ENCODE measurements at places on chromosomes 6 and 20.

DNA sequence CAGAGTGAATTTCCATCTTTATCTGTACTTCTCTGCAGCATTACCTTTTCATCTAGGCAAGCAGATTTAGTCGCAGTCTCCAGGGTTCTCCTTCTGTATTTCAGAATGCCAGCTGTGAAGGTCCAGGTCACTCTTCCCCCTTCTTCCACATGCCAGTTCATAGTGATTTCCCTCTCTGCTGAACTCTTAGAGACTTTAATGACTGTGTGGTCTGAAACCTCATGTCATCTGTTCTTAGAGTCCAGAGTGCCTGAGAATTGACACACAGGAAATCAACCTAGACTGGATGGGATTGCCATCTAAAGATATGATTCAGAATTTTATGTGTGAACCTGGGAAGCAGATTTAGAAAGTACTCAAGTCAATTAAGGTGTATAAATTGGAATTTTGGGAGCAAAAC, 248.1 kb downstream of the TPBG start:
- no peak for DNase-seq

DNA sequence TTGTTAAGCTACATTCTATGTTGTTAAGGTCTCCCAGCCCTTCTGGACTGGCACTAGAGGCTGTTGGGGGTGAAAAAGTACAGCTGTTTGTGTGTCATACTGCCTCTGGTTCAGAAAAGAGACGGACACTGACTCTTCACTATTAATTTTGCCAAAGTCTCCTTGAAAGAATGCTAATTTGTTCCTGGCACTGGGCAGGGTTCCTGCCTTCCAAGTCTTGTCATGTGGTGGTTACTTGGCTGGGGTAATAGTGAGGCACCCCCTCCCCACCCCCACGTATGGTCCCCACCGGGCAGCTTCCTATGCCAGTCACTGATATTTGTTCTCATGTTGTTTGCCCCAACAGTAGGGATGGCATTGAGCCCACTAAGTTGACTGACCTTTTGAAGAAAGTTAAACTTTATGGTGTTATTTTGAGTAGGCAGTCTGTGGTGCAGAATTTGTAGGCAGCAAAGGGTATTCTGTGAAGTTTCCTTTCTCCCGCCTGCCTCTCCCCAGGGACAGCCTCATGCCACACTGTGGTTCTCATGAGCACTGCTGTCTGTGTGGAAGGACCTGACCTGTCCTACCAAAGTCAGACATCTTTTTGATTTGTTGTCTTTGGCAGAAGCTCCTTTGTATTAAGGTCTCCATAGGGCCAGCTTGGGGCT, 8.7 kb downstream of the CDS2 start:
- no peak for DNase-seq

DNA sequence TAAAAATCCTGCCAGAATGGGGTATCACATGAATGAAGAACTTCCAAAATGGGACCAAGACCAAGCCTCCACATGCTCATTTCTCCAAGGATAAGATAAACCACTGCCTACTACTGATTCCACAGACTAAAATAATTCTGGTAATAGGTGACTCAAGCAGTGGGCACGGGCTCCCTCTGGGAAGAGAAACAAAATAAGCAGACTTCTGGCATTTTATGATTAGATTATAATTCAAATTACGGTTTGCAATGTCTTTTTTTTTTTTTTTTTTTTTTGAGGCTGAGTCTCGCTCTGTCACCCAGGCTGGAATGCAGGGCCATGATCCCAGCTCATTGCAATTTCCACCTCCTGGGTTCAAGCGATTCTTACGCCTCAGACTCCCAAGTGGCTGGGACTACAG, 16.0 kb downstream of the UQCC1 start:
- no peak for DNase-seq

- DNase-seq = no peak
Observed at GRCh38 chr6:149006671-149007070, 259.8 kb downstream of the UST start.

- no peak for DNase-seq
Observed at GRCh38 chr6:81606965-81607381, 145.5 kb downstream of the TENT5A start.

GRCh38 chr20:23754731-23755130, 4.0 kb upstream of the CST1 start:
- DNase-seq = no peak

- peak; percentile 28 for DNase-seq
Observed at GRCh38 chr20:1255675-1256074, 10.4 kb upstream of the SNPH start.

GRCh38 chr6:108896111-108896661, 48.0 kb downstream of the ARMC2 start:
- peak; percentile 87 for DNase-seq

DNA sequence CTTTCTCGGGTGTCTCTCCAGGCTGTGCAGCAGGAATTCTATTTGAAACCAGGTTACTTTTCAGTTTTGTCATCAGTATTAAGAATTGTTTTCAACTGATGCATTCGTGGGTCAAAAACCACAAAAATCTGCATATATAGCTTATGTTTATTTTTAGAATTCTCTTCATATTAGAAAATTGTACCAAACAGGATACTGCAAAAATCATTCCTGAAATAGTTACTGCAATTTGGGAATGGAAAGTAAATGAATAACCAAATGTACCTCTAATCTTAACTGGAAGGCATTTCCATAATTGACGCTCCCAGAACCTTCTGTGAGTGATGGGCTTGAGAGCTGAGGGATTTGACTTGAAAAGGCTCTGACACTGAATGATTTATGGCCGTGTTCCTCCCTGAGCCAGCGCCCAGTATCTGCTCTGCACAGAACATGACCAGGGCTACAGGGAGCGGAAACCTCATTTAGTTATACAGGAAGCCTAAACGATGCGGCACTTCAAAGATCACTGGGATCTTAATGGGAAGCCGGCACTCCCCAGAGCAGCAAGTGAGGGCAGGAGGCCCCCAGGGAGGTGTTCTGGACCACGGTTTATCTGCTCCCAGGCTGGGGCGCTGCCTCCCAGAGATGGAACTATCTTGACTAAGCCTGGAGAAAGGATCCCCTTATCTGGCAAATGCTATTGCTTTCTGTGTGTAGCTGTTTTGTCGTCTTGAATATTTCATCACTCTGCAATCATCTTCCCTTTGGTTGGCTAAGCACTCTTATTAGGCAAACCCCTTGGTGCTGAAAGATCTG, 446.0 kb downstream of the QKI start:
- DNase-seq = no peak

DNA sequence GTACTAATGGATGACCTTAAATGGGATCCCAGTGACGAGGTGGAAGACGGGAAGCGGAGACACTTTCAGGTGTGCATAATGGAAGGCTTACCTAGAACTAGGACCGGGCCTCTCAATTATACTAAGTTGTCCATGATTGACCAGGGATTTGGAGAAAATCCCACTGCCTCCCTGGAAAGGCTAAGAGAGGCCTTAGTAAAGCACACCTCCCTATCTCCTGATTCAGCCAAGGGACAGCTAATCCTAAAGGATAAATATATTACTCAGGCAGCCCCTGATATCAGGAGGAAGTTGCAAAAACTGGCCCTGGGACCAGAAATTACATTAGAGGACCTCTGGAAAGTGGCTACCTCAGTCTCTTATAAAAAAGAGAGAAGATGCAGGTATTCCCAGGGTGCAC, 93.2 kb downstream of the JARID2 start:
- no peak for DNase-seq

DNA sequence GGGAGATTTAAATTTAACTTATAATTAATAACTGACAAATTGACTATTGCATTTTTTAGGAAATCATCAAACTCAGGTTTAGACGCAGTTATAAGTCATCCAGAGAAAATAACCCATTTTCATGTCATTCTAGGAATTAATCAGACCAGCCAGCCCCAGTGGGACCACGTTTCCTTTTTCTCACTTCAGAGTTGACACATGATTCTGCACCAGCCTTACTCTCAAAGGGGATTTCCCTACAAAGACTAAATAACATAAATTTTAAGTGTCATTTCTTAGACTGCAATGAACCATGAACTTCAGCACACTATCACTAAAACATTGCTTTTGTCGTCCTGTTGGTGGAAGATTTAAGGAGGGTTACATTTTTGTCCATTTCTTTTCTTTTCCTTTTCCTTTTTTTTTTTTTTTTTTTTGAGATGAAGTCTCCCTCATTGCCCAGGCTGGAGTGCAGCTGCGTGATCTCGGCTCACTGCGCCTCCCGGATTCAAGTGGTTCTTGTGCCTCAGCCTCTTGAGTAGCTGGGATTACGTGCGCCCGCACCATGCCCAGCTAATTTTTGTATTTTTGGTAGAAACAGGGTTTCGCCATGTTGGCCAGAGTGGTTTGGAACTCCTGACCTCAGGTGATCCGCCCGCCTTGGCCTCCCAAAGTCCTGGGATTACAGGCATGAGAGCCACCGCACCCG, 3.6 kb downstream of the IPCEF1 start:
- peak; percentile 91 for DNase-seq

- no peak for DNase-seq
Observed at GRCh38 chr6:41072836-41073202, at the start of gene NFYA. TSS of gene NFYA (plus strand) at chr6:41072974. CDS start at chr6:41079090, 6,116 bp downstream.

DNA sequence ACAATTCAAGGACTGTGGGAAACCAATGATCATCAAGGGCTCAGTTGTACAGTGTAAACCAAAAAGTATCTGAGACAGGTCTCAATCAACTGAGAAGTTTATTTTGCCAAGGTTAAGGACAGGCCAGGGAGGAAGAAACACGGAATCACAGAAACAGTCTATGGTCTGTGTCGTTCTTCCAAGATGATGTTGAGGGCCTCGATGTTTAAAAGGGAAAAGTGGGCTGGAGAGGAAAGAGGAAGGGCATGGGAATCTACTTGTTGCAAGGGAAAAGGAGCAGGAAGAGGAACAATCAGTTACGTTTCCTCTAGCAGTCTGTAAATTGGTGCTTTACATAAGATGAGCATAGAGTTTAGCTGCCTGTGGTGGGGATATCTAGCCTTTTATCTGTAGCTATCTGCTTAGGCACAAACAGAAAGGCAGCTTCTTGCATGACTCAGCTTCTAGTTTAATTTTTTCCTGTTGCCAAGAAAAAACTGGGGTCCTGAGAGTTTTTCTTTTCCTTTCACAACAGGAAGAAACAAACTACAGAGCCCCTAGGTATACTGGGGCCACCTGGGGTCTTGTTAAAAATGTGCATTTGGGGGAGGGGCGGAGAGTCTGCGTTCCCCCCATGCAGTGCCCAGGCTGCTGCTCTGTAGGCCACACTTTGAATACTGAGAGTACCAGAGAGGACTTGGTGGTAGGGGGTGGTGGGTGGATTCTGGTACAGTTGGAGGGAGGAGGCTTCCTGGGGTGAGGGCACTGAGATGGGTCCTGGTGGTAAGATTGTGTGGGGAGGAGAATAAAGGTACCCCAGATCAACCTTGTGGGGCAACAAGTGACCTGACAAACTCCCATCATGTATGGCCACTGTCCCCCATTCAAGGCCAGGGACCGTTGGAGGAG, 35.3 kb upstream of the EZR start:
- no peak for DNase-seq

- DNase-seq = no peak
Observed at GRCh38 chr6:160378218-160378617, 30.0 kb downstream of the SLC22A3 start.

DNA sequence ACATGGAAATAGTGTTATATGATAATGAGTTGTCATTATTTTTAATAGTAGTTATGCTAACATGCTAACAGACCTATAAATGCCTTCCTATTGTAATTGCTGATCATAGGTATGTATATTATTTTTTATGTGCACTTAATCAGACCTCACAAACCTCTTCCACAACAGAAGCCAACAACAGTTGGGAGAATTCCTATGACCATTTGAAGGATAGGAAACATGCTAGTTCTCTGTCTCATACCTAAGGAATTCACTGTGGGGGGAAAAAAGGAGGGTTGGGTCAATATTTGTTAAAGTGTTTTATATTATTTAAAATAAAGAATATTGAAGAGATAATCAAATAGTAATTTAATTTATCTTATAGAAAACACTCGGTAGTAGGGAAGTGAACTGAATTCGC, 990.9 kb downstream of the EPHA7 start:
- no peak for DNase-seq

DNA sequence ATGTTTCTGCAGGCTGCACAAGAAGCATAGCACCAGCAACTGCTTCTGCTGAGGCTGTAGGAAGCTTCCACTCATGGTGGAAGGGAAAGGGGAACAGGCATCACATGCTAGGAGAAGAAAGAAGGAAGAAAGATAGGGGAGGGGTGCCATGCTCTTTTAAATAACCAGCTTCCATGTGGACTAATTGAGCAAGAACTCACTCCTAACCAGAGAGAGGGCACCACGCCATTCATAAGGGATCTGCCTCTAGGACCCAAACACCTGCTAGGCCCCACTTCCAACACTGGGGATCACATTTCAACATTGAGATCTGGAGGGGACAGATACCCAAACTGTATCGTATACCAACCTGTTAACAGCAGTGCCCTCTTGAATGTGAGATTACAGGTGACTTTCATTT, 46.9 kb upstream of the ARMC2 start:
- DNase-seq = peak; percentile 62

- no peak for DNase-seq
Observed at GRCh38 chr6:113949499-113949898, 21.4 kb downstream of the HDAC2 start.

Measured in suppressor macrophage treated with lipopolysaccharide for 1 hour (primary cell).